ENCODE measurements at places on chromosomes 1 and 21.
A peak's percentile ranks its signal among the peaks of the same experiment; 100 is the strongest.

- DNase-seq: no peak
Measured at GRCh38 chr1:15124362-15125100, 29.0 kb upstream of the TMEM51 start.

DNA sequence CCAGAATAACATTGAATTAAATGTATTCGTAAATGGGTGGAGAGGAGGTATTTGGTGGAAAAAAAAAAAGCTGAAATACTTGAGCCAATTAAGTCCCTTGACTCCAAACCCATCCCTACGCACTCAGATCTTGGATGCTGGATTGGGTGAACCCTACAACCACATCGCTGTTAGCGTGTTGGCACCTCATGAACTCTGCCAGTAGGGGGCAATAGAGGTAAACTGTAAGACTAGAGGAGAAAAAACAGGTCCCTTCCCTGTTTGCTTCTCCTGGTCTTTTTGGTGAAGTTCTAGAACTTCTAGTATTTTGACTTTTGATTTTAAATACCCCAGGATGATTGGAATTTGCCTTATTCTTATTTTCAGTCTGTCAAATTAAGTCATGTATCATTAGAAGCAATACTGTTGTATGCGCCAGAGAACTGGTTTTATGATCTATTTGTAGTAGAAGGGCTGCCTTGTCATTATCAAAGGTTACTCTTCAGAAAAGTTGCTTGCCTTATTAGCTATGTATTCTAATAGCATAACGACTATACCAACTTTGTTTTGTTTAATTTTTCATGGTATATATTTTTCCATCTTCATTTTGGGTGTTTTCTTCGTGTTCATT is 1.9 kb upstream of the OR13G1 start:
- peak; percentile 61 for DNase-seq

DNA sequence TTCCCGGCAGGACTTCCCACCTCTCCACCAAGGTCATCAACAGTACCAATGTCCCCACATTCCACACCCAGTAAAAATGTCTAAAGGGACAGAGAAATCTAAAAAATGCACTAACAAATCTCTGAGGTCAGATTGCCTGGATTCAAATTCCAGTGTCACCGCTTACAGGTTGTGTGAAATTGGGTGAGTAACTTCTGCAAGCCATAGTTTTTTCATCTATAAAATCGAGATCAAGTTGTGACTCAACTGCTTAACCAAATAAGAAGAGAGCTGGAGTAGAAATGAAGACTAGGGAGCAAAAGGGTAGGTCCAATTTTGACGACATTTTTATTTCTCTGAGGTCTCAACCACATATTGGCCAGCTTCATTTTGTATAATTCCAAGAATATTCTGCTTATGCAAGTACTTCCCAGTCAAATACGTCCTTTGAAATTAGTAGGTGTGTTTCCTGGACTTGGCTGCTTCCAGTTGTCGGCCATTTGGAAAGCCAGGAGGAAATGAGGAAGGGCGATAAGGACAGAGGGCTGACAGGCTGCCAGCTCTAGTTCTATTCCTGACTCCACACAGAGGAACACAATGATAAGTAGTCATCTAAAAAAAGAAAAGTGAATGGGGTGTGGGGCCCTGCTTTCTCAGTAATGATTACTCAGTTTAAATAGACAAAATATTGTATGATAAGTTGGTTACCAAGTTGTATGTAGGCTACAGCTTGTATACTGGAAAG is 57.7 kb upstream of the ZC3H11B start:
- no peak for DNase-seq

GRCh38 chr1:197768014-197768805 is 7.1 kb downstream of the DENND1B start:
- no peak for DNase-seq

- no peak for DNase-seq
Measured at GRCh38 chr1:2277741-2278488, 49.8 kb downstream of the SKI start.

DNA sequence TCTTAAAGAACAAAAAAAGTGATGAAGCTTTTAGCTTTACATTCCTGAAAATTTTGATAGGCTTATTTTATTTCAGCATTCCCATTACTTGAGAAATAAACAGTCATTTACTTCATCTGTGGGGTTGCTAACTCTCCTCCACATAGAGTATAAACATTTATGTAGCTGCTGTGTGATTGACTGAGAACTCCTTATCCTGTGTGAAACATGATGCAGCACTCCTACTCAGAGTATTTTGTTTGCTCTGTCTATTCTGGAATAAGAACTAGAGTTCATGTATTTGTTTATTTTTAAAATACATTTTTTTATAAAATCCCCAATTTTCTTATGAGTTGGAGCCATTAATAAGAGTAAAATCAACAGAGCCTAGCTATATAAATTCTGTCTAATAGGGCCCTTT is 318.7 kb upstream of the SPAG17 start:
- no peak for DNase-seq

- no peak for DNase-seq
Measured at GRCh38 chr1:113128116-113128515, 55.1 kb downstream of the LRIG2 start.

- peak; percentile 78 for DNase-seq
Measured at GRCh38 chr1:156383023-156383422, 14.0 kb downstream of the RHBG start.

- no peak for DNase-seq
Measured at GRCh38 chr1:107950464-107950863, 14.5 kb downstream of the VAV3 start.

GRCh38 chr1:187985145-187985896 is 1156.6 kb downstream of the PLA2G4A start:
- DNase-seq: no peak

- DNase-seq: no peak
Measured at GRCh38 chr1:37157634-37158033, 123.3 kb upstream of the GRIK3 start.

- DNase-seq: no peak
Measured at GRCh38 chr1:51320967-51321923, 9.1 kb downstream of the TTC39A start.

DNA sequence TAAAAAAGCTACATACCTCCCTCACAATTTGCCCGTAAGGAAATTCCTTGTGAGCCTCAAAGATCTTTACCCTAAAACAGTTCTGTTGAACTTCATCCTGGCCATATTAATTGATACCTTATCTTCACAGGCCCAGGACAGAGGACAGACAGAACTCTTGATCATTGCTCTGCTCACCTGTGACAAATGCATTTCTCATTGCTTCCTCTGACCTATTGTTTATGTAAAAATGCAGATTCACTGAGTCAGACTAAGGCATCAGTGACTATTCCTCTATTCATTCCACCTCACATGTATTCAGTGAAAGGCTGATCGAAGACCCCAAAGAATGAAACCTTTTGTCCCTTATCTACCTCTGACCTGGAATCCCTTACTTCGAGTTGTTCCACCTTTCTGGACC is 61.0 kb downstream of the BACH1 start:
- DNase-seq: no peak

DNA sequence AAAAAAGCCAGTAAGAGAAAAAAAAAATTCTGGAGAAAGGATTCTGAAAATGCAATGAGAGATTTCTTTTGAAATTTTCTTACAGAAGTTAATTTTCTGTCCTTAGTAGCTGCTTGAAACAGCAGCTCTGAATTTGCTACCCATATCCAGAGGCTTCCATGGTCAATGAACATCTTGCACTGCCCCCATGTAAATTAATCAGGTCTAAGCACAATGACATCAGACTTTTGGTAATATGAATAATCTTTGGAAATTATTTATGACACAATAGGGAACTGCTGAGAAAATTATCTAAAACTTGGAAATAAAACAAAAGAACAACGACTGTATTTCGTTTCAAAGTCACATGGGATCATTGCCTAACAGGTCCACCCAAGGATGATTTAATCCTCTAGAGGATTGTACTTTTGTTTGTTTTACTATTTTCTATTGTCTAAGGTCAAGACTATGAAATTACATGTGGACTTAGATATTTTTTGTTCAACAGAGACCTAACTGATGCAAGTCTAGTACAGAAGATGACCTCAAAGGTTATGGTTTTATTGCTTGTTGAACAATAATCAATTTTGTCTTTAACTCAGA is 312.1 kb downstream of the BACH1 start:
- DNase-seq: no peak
